Right renal pelvis (tissue), 4 donors: ENCODE measurements at places on chromosomes 5 and 9. TPM values are rescaled to one million over a fixed set of nuclear protein-coding genes. Genes with fewer than 3 reads are reported as not detected.

LCN9 gene
- not detected for polyA plus RNA-seq

DNA sequence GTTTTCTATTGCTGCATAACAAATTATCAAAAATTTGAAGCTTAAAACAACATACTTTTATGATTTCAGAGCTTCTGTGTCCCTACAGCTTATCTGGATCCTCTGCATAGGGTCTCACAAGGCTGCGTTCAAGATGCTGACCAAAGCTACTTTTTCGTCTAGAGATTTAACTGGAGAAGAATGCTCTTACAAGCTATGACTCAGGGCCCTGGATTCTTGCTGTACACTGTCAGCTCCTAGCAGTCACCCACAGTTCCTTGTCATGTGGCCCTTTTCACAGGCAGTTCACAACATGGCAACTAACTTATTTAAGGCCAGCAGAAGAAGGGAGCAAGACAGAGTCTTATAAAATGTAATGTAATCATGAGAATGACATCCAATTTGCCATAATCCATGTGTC is 70.8 kb upstream of the FAM174A start:
- DNase-seq, result no peak

DNA sequence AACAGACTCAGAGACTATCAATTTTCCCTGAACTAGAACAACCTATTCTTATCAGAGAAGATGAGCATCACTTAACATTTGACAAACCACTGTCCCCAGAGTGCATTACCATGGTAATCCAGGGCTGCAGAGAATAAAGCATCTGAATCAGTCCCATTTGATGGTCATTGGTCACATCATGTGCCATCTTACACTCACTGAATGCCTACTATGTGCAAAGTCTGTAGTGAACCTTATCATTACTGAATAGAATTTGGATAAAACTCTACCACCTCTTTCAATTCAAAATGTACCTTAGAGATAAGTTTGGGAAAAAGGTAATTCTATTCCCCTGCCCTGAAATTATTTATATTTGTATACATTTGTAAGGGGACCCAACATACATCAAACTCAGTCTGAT is 156.4 kb upstream of the TRPC7 start:
- DNase-seq, result no peak

GRCh38 chr9:131999692-132000551 is 79.7 kb downstream of the MED27 start:
- DNase-seq, result no peak

- no peak for DNase-seq
These were observed 8.9 kb downstream of the CXCL14 start for GRCh38 chr5:135569755-135570452.

DNA sequence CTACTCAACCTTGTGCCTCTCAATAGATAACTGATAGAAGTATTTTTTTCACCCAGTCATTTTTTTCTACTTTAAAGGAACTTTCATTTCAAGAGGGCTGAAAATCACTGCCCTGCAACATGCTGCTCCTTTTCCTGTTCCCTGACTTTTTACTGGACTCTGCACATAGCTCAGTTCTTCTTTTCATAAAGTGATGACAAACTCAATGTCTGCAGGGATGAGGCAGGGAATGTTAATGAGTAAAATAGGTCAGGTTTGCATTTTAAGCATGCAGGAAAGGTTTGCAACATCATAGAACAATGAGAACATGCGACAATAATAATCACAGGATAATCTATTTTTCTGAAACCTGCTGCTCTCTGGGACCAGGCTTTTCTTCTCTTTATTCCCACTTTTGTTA is 172.2 kb upstream of the SGCD start:
- no peak for DNase-seq

- DNase-seq, result no peak
These were observed 160.6 kb downstream of the C9orf152 start for GRCh38 chr9:110047232-110047954.

GRCh38 chr5:125117566-125117965 is 371.1 kb upstream of the ZNF608 start:
- no peak for DNase-seq

GRCh38 chr5:2537378-2538145 is 213.9 kb downstream of the IRX2 start:
- DNase-seq, result no peak

FBP2 gene
- polyA plus RNA-seq, result not detected
